ENCODE measurements at places on chromosomes 2 and 18. TPM values are rescaled to one million over a fixed set of nuclear protein-coding genes. Genes with fewer than 3 reads are reported as not detected.

The ZNF892 gene
- 1.2 TPM for total RNA-seq

The FAM237A gene
- not detected for total RNA-seq

The CYTIP gene
- total RNA-seq = not detected

The BMP10 gene
- total RNA-seq = not detected

The TMEM185B gene
- total RNA-seq = 29.1 TPM

DNA sequence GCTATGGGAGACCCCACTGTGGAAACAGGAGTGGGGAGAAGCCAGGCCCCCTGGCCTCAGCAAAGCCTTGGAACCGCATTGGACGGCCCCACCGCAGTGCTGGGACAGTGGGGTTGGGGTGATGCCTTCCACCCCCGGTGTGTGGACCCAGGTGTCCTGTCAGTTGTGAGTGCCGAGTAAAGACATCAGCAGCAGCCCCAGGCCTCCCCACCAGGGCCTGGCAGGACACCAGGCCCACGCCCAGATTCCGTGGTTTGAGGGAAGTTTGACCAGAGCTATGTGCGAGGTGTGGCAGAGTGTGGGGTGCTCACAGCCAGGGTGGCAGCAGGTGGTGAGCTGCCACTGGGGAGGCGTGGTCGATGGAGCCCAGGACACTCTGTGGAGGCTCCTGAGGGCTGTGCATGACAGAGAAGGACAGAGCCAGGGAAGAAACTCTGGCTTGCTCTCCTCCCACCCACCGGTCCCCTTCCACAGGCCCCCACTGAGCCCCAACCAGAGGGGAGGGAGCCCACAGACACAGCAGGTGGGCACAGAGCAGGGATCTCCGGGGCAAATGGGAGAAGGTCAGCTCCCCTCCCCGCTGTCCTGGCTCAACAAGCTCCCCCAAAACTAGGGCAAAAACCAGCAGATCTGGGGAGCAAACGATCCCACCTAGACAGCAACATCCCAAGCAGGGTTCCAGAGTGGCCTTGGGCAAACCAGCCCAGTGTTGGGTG, 69.1 kb downstream of the TWIST2 start:
- no peak for DNase-seq

GRCh38 chr2:2810504-2810903, 479.4 kb upstream of the MYT1L start:
- DNase-seq = no peak

GRCh38 chr2:144071461-144071860, 448.5 kb downstream of the ZEB2 start:
- DNase-seq = peak; percentile 66

GRCh38 chr18:65439188-65439587, 311.6 kb upstream of the CDH7 start:
- peak; percentile 65 for DNase-seq

DNA sequence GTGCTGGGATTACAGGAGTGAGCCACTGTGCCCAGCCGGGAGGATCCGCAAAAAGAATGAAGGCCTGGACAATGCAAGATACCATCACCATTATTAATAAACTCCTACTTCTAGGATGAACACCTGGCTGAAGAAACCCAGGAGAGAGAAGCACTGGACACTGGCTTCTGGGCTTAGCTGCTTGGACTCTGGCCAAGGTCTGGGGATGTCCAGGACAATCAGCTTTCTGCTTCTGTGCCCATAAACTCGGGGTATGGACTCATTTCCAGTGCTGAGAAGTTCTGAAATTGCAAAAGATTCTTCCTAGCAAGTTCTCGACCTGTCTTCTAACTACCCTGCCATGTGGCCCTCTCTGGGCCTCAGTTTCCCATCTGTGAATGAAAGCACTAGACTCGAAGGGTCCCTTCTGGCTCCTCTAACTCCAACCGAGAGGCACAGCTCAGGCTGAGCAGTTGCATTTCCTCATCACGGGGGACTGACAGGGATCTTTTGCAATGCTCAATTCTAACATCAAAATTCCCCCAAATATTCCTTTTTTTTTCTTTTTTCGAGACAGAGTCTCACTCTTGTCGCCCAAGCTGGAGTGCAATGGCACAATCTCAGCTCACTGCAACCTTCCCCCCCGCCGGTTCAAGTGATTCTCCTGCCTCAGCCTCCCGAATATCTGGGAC, 2.4 kb upstream of the SH2D6 start:
- DNase-seq = no peak

- no peak for DNase-seq
Observed at GRCh38 chr18:48868468-48869466, 82.0 kb downstream of the SMAD7 start.

DNA sequence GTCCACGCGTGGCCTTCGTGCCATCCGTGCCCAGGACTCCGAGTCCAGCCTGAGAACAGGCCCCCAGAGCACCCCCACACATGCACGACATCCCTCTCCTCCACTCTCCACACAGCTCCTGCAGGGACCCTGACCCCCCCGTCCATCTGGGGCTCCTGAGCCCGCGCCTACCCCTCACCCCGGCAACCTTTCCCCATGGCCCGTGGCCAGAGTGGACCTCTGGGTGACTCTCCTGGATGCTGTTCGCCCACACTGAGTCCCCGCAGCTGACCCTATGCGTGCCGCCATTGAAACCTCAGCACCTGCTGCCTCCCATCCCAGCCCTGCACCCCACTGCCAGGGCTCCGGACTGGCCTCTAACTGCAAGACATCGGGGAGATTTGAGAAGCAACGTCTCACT, 132.0 kb upstream of the PXDN start:
- DNase-seq = no peak

GRCh38 chr2:44351088-44351487, 10.2 kb downstream of the PREPL start:
- DNase-seq = no peak

DNA sequence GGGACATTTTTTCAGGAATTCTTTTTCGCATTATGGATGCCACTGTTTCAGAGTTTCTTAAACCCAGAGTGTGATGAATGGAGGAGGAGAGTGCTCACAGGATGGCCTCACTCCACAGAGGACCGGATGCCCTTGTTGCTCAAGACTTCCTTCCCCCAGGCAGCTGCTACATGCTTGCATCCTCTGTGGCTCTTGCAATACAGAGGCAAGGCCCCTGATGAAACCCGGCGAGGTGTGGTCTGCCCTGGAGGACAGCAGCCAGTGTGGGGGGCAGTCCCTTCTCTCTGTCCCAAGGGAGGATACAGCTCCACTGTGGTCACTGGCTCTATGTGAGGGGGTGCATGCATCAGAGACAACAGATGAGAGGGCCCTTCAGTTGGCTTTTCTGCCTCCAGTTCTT, 109.6 kb downstream of the SH3RF3 start:
- peak; percentile 18 for DNase-seq

All from SK-MEL-5 (cell line).